ENCODE measurements at places on chromosomes 6 and 20.

- no peak for DNase-seq
Measured at GRCh38 chr6:43827898-43828297, 57.9 kb downstream of the VEGFA start.

GRCh38 chr6:14000901-14001300 is 76.1 kb downstream of the RNF182 start:
- no peak for DNase-seq

- no peak for DNase-seq
Measured at GRCh38 chr20:46970937-46971630, 76.4 kb downstream of the EYA2 start.

DNA sequence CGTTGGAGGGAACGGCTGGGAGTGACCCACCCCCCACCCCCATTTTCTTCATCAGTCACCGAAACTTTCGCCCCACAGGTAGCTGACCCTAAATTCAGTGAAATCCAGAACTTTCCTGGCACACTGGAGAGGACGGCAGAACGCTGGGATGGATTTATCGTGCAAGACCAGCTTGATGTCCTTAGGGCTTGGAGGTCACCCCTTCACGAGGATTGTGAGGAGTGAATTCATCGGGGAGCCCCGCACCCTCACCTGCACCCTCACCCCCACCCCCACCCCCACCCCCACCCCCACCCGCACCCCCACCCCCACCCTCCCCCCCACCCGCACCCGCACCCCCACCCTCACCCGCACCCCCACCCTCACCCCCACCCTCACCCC is 13.3 kb upstream of the TCFL5 start:
- DNase-seq: no peak

DNA sequence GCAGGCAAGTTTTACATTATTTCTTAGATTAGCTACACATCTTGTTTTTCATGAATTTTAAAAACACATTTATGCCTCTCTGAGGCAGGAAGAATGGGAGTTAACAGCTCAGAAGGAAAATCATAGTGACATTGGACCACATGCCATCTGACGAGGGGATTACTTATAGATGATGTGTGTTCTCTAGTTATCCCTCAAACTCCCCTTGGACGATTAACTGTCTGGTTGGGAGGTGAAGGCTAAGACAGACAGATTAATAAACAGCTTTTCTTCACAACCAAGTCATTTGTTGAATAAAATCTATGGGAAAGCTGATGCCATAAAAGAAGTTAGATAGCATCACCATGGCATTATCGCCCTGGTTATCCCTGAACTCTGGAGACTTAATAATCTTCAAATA is 80.0 kb upstream of the PREP start:
- DNase-seq: no peak

- DNase-seq: no peak
Measured at GRCh38 chr6:54252916-54253315, 55.3 kb upstream of the TINAG start.

GRCh38 chr20:62771396-62772102 is 24.7 kb upstream of the MRGBP start:
- no peak for DNase-seq

DNA sequence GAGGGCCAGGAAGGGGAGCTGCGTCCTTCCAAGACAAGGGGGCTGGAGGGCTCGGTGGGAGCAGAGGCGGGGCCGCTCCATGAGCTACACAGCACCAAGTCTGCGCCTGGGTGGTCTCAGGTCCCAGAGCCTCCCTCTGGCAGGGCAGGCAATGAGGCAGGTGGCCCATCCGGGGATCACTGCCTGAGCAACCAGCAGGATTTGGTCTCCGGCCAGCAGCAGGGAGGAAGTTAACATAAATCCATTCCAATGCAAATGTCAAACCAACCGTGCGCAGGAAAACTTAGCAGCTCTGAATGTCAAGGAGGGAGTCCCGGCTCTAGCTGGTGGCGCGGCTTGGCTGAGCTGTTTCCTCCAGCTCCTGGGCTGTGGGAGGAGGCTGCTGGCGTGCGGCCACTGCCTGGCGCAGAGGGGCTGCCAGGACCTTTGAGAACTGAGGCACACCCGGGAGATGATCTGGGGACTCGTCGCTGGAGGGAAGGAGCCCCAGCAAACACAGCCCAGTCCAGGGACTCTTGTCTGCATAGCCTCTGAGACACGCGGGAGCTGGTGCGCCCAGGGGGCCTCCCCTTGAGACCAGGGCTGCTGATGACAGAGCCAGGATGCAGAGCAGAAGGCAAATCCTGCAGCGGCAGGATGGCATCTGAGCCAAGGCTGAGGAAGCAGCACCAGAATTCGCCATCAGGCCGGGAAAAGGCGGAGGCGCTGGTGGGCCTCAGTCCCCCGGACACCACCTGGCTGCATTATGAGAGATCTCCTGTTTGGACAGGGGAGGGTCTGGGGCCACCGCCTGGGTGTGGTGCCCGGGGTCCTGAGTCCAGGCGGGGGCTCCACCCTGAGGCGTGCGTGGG is 33.1 kb upstream of the CHRNA4 start:
- DNase-seq: no peak

GRCh38 chr6:3482869-3483268 is 26.0 kb upstream of the SLC22A23 start:
- no peak for DNase-seq

DNA sequence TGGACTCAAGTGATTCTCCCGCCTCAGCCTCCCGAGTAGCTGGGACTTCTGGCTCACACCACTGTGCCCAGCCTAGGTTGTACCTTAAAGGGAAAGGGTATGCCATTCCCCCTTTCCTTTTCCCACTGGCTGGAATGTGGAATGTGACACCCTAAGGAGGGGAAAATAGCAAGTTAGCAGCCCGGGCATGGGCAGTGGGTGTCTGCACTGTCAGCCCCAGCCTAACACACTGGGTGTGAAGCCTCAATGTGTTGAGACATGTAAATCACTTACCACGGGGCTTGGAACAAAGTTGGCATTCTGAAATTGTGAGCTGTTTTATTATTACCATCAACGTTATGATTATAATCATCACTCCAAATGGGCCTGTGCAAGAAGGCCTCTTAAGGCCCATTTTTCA is 80.8 kb upstream of the PTPN1 start:
- no peak for DNase-seq

DNA sequence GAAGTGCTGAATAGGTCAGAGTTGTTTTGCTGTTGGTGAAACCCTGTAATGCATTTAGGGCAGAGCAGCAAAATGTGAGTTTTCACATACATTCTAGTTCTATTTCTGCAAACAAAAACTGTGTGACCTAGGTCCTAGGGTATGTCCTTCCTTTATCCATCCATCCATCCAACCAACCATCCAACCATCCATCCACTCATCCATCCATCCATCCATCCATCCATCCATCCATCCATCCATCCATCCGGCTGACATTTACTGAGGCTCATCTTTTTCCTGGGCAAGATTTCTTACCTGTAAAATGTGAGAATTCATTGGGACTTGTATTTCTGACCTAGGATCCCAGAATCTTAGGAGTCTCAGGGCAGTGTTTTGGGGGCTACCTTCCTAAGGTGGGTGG is 14.5 kb downstream of the PNPLA1 start:
- DNase-seq: no peak

DNA sequence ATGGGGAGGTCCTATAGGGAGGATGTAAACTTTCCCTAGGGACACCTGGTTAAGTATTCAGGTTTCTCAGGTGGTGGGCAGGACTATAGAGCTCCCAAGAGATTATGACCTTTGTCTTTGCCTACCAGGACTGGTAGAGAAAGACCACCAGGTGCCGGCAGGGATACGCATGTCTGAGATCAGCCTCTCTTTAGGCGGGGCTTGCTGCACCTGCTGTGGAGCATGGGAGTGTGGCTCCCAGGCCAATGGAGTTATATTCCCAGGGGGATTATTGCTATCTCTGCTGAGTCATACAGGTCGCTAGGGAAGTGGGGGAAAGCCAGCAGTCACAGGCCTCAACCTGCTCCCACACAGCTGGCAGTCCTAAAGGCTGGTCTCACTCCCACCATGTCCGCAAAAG is 280.5 kb upstream of the MMS22L start:
- DNase-seq: no peak

GRCh38 chr6:37021356-37022129 is 16.1 kb downstream of the FGD2 start:
- DNase-seq: no peak

All from central memory CD8-positive, alpha-beta T cell (primary cell).